ENCODE measurements at places on chromosomes 1 and 21. TPM values are rescaled to one million over a fixed set of nuclear protein-coding genes. Genes with fewer than 3 reads are reported as not detected.

The DNALI1 gene
- 18.9 TPM for total RNA-seq

The SCMH1 gene
- total RNA-seq, result 16.5 TPM

The TNFRSF18 gene
- 1.9 TPM for total RNA-seq

The GUK1 gene
- 88.2 TPM for total RNA-seq

The GRIK3 gene
- total RNA-seq, result 1.7 TPM

The C1QA gene
- not detected for total RNA-seq

The CCNL2 gene
- 173 TPM for total RNA-seq

The USH2A gene
- 0.04 TPM for total RNA-seq

The IL12RB2 gene
- 0.77 TPM for total RNA-seq

The HNRNPCL2 gene
- not detected for total RNA-seq

The C21orf91 gene
- total RNA-seq, result 49.2 TPM

The ANKRD45 gene
- 0.44 TPM for total RNA-seq

The GBP1 gene
- not detected for total RNA-seq

The PADI2 gene
- 3.0 TPM for total RNA-seq

The KCNH1 gene
- 0.11 TPM for total RNA-seq

The MNDA gene
- not detected for total RNA-seq

The FCN3 gene
- 0.22 TPM for total RNA-seq

The RSPH1 gene
- 0.31 TPM for total RNA-seq

The TRIM63 gene
- total RNA-seq, result not detected

The GNAT2 gene
- total RNA-seq, result not detected

The WNT3A gene
- 0.20 TPM for total RNA-seq

The MYBPH gene
- total RNA-seq, result not detected

The FMOD gene
- total RNA-seq, result not detected

The DYNLT5 gene
- total RNA-seq, result 0.86 TPM

The ANGPTL3 gene
- not detected for total RNA-seq

The ACTN2 gene
- 2.3 TPM for total RNA-seq

The OR2G3 gene
- total RNA-seq, result not detected

The CDA gene
- 6.5 TPM for total RNA-seq

The CD48 gene
- not detected for total RNA-seq

The SIPA1L2 gene
- total RNA-seq, result 5.2 TPM

The LSS gene
- total RNA-seq, result 69.2 TPM

The RAB42 gene
- 13.2 TPM for total RNA-seq

The ACKR1 gene
- 0.26 TPM for total RNA-seq

The LCE2B gene
- total RNA-seq, result not detected

The TEX38 gene
- total RNA-seq, result not detected

The OR2L13 gene
- not detected for total RNA-seq
